HFFc6 (cell line): ENCODE measurements at places on chromosomes 3 and 15. TPM values are rescaled to one million over a fixed set of nuclear protein-coding genes. Genes with fewer than 3 reads are reported as not detected.

GRCh38 chr3:52181543-52181942 lies 16.4 kb upstream of the ALAS1 start:
- H3K4me1 ChIP-seq = no peaks in the 10 kb centered on the region
- peaks cover 17% of the 10 kb centered on the region for H3K27me3 ChIP-seq
- no peak overlapping the region for H3K4me3 ChIP-seq
- no peak overlapping the region for H3K27ac ChIP-seq

- peak overlapping the region; percentile 16 for H3K4me3 ChIP-seq
- H3K36me3 ChIP-seq = peaks cover 19% of the 10 kb centered on the region; the same call in 1 of the 2 replicates
- peaks cover 78% of the 10 kb centered on the region for H3K4me1 ChIP-seq
- H3K27ac ChIP-seq = peak overlapping the region; percentile 90
- peak; percentile 68 for DNase-seq
- H3K27me3 ChIP-seq = no peaks in the 10 kb centered on the region; the same call in 1 of the 2 replicates
Measured at GRCh38 chr15:51878446-51879386, 49.3 kb downstream of the TMOD3 start.

GRCh38 chr3:172300862-172301261 lies 147.4 kb downstream of the GHSR start:
- no peak overlapping the region; the same call in 1 of the 2 replicates for H3K4me3 ChIP-seq
- no peak overlapping the region; the same call in 1 of the 2 replicates for H3K27ac ChIP-seq
- peaks cover 72% of the 10 kb centered on the region for H3K36me3 ChIP-seq

GRCh38 chr3:50203809-50204803 lies 965 bp upstream of the SLC38A3 start:
- H3K27ac ChIP-seq = no peak overlapping the region
- no peak for DNase-seq
- H3K27me3 ChIP-seq = peaks cover 42% of the 10 kb centered on the region
- no peaks in the 10 kb centered on the region for H3K36me3 ChIP-seq

GRCh38 chr3:69650066-69650419 lies 89.2 kb upstream of the MITF start:
- no peaks in the 10 kb centered on the region for H3K27me3 ChIP-seq
- H3K36me3 ChIP-seq = no peaks in the 10 kb centered on the region
- H3K4me1 ChIP-seq = peaks cover 16% of the 10 kb centered on the region
- no peak for DNase-seq
- H3K4me3 ChIP-seq = no peak overlapping the region

- no peak overlapping the region for H3K4me3 ChIP-seq
- peaks cover 19% of the 10 kb centered on the region for H3K4me1 ChIP-seq
- peak overlapping the region; percentile 41; the same call in 1 of the 2 replicates for H3K27ac ChIP-seq
Measured at GRCh38 chr15:90315278-90315982, 36.7 kb upstream of the ZNF774 start.

DNA sequence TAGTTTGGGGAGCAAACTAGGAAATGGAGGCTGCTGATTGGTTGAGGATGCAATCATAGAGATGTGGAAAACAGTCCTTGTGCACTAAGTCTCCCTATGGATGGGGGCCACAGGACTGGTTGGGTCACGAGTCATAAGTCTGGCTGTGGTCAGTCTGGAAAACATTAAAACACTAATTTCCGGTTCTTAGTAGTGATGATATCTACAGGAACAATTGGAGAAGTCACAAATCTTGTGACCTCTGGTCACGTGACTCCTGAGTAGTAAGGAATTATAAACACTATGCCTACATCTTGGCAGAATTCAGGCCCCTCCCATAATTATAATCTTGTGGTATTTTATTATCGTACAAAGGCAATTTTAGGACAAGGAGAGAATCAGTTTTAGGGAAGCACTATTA lies 317.3 kb upstream of the ARPP21 start:
- H3K36me3 ChIP-seq = no peaks in the 10 kb centered on the region

- H3K27ac ChIP-seq = peak overlapping the region; percentile 62
- H3K36me3 ChIP-seq = peaks cover 29% of the 10 kb centered on the region
- DNase-seq = no peak
- peaks cover 2% of the 10 kb centered on the region; the same call in 1 of the 2 replicates for H3K27me3 ChIP-seq
- no peak overlapping the region for H3K4me3 ChIP-seq
Measured at GRCh38 chr3:172085557-172085895, 46.1 kb downstream of the FNDC3B start.

DNA sequence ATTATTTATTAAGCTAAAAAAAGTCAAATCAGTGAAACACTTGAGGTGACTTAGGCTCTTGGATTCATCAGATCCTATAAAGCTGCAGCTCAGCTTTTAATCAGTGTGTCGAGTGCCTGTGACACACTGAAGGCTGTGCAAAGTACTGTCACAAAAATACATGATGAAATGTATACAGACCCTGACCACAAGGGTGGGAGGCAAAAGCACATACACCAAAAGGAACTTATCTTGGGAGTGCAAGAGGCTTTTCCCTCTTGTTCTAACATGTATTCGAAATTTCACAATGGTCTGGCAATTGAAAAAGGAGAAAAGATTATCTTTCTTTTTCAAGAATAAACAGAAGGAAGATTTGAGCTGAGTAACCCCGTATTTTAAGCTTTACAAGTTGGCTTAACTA lies 35.9 kb downstream of the VGLL4 start:
- peak overlapping the region; percentile 37; the same call in 1 of the 2 replicates for H3K4me3 ChIP-seq
- H3K4me1 ChIP-seq = peaks cover 99% of the 10 kb centered on the region
- H3K36me3 ChIP-seq = peaks cover 43% of the 10 kb centered on the region

DNA sequence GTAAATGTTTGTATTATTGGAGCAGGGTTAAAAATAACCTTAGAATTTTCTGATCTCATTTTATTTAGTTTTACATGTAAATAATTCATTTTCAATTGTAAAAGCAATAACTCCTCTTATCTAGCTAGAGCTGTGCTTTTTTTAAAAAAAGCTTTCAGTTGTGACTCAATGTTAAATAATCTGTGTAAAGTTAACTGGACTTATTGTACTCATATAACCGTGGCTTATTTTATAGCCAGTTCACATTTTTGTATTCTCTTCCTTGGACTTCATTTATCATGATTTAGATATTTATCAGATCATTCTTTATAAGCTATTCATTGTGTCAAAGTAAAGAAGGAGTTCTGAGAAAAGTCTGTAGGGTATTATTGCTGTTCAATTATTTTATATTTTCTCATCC lies 435.6 kb downstream of the CADM2 start:
- no peaks in the 10 kb centered on the region for H3K36me3 ChIP-seq
- DNase-seq = no peak
- H3K27ac ChIP-seq = no peak overlapping the region

- DNase-seq = no peak
- H3K36me3 ChIP-seq = peaks cover 45% of the 10 kb centered on the region
- peaks cover 56% of the 10 kb centered on the region for H3K4me1 ChIP-seq
- H3K27me3 ChIP-seq = peaks cover 4% of the 10 kb centered on the region; the same call in 1 of the 2 replicates
Measured at GRCh38 chr3:49411535-49411967, 225 bp downstream of the RHOA start.

- H3K4me3 ChIP-seq = no peak overlapping the region
- peaks cover 11% of the 10 kb centered on the region for H3K4me1 ChIP-seq
- H3K27me3 ChIP-seq = no peaks in the 10 kb centered on the region; the same call in 1 of the 2 replicates
- no peak overlapping the region for H3K27ac ChIP-seq
Measured at GRCh38 chr15:92153620-92154019, 240.1 kb upstream of the ST8SIA2 start.

GRCh38 chr15:43251185-43251870 lies 15.4 kb downstream of the TGM5 start:
- H3K27me3 ChIP-seq = peaks cover 40% of the 10 kb centered on the region
- no peaks in the 10 kb centered on the region for H3K36me3 ChIP-seq
- no peak for DNase-seq
- H3K4me1 ChIP-seq = peaks cover 24% of the 10 kb centered on the region
- no peak overlapping the region for H3K4me3 ChIP-seq
- no peak overlapping the region for H3K27ac ChIP-seq

DNA sequence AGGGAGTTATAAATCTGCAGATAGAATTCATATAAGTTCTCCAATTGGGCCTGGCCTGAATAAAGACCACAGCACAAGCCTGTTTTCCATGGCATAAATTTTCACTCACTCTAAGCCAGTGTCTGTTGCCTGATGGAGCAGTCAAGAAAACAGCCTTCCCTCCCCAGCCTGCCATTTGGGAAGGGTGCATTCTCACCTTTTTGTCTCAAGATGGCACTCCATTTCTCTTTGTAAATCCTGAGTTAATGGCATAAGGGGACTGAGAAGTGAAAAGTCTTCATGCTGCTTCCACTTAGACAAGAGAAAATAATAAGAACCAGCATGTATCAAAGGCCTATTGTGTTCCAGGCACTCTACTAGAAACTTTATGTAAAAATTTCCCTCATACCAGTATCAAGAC lies 115.6 kb upstream of the MANF start:
- H3K4me3 ChIP-seq = no peak overlapping the region
- no peak for DNase-seq
- H3K4me1 ChIP-seq = no peaks in the 10 kb centered on the region
- H3K27me3 ChIP-seq = no peaks in the 10 kb centered on the region; the same call in 1 of the 2 replicates

DNA sequence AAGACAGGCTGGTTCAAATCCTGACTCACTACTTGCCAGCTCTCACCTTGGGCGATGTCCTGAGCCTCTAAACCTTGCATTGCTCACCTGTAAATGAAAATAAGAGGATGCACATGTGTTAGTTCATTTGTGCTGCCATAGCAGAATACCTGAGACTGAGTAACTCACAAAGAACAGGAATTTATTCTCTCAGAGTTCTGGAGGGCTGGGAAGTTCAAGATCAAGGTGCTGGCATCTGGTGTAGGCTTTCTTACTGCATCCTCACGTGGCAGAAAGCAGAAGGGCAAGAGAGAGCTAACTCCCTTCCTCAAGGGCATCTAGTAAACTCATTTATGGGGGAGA lies 222.7 kb downstream of the MTHFS start:
- H3K36me3 ChIP-seq = no peaks in the 10 kb centered on the region
- no peak for DNase-seq
- H3K27ac ChIP-seq = peak overlapping the region; percentile 91
- H3K4me1 ChIP-seq = peaks cover 40% of the 10 kb centered on the region
- no peaks in the 10 kb centered on the region; the same call in 1 of the 2 replicates for H3K27me3 ChIP-seq
- H3K4me3 ChIP-seq = no peak overlapping the region

Gene RPL14
- total RNA-seq = 1,710 to 1,808 TPM (median 1,729 TPM) in 3 replicates

Gene PLA2G4B
- 0.62 to 1.6 TPM (median 1.2 TPM) in 3 replicates for total RNA-seq

Gene MYLK
- 312 to 405 TPM (median 337 TPM) in 3 replicates for total RNA-seq

Gene ARHGEF3
- 2.3 to 6.6 TPM (median 3.9 TPM) in 3 replicates for total RNA-seq

Gene CD200R1L
- total RNA-seq = not detected in 2 replicates
